Activated CD4-positive, alpha-beta T cell treated with anti-CD3 and anti-CD28 coated beads, Interleukin-2, amount 10 ng/mL, durations not matched to agents 24 days and 14 days (primary cell): ENCODE measurements at places on chromosomes 2 and 18.

DNA sequence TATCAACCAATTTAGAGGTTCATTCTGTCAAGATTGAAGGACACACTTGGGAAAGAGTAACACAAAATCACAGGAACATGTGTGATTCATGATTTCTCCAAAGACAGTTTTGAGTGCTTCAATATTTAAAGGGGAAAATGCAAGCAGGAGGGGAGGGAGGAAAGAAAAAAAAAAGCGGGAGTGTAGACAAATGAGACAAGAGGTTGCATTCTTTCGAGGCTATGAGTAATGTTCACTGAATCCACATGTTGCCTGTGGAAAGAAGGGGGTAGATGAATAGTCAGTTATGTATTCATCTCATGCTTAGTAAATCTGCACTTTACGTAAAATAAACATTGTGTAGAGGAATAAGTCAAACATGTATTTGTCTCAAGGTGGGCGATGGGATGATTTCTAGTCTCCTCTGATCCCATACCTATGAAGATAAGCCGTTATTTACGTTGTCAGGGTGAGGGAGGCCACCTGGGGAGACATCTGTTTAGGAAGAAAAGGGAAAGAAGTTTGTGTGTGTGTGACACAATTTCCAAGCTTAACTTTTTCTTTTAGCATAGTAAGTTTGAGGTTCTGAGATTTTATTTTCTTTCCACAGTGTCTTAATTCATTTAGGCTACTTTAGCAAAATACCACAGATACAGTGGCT lies 211.0 kb upstream of the ZC3H15 start:
- DNase-seq, result no peak

DNA sequence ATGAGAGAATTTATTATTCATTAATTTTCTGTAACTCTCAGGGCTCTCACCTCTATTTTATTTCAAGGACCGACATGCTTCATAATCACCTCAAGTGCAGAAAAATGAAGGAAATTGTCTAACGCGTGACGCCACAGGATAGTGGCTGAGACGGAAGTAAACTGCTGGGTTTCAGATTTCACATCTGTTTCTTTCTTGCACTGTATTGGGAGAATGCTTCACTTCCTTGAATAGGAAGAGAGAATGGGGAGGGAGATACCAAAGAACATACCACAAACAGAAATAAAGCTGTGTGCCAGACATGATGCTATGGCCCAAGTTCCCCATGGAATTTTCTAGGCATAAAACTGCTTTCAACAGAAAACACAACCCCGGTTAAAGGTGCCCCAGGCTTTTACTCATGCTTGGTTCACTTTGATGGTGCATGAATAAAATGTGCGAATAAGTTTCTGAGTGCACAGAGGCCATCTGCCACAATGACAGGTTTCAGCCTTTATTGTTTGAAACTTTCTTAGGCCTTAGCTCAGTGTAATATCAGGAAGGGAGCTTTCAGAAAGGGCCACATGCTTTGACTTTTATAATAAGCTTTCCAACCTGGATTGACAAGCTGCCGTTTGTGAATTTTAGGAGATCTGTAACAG lies 1116.4 kb downstream of the SOCS6 start:
- DNase-seq, result no peak

DNA sequence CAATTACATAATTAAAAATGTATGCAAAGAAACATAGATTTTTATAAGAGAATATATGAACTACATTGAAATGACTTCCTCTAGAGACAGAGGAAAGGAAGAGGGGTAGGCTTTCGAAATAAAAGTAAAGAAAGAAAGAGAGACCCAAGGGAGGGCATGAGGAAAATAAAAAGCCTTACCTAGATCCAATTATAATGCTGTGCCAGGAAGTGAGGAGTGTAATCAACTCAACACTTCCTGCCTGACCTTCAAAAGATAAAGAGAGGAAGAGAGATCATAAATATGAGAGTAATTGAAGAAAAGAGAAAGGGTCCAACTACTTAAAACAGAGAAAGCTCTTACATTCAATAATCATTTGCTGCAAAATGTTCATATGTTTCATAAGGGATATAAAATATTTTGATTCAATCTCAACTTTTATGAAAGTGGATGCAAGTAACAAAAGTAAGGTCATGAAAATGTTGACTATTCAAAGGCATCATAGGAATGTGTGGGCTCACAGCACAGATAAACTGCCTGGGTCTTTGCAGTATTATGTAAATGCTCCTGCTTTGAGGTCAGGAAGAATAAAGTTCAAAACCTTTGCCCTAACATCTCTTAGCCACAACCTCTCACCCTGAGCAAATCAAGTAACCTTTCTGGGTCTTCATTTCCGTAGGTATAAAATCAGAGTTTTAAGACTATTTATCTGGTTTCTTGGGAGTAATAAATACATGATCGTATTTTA lies 1237.7 kb downstream of the LRP1B start:
- no peak for DNase-seq

- no peak for DNase-seq
Observed at GRCh38 chr2:177588671-177589070, 196.1 kb downstream of the AGPS start.

DNA sequence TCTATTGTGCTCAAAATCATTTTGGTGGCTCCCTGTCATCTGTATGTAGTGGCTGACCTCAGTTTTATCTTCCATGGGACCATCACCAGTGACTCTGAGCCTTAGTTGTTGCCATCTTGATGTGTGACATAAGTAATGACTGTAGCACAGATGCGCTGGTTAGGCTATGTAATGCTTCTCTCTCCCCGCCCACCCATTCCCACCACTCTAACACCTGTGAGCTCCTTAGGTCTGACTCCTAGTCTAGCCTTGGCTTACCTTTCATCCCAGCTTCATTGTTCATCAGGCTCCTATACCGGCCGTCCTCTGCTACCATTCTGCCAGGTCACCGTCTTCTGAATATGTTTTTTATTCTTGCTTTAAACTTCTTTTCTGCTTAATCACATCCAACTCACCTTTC lies 17.2 kb downstream of the MYO1B start:
- no peak for DNase-seq

GRCh38 chr2:9975805-9976447 lies 24.4 kb downstream of the GRHL1 start:
- no peak for DNase-seq

- DNase-seq, result no peak
Observed at GRCh38 chr2:188659656-188660406, 314.3 kb upstream of the COL3A1 start.

GRCh38 chr2:147030966-147031720 lies 813.7 kb upstream of the ACVR2A start:
- no peak for DNase-seq

DNA sequence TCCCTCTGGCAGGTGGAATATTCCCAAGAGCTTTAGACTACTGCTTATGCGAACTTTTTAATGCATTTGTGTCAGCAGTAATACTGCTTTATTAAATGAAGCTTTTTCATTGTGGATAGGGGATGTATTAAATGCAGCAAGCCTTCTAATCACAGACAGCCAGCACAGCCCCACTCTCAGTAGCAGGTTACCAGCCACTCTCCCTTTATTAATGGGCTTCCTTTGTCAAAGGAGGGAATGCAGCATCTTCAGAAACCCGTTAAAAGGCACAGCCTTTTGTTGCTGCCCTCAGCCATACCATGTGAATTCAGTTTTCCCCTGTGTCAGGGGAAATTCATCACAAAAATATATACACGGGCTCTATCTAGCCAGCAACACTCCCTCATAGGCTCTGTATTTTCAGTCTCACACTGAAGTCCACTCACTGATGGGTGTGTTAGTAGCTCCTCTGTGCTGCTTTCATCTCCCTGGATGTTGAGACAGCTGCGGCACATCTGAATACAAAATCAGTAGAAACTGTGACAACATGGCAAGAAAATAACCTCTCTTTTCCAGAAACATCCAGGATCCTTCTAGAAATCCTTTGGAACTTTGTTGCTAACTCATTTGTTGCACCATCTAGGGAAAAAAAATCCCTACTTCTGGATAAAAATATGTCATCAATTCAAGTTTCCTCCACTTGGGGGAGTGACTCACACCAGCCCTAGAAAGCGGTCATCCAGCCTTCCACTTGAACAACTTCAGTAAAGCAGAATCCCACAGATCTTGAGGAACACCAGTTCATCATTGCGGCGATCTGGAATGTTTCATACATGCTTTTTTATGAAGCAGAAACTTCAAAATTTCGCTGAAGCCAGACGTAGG lies 48.4 kb downstream of the LRRTM1 start:
- DNase-seq, result no peak

DNA sequence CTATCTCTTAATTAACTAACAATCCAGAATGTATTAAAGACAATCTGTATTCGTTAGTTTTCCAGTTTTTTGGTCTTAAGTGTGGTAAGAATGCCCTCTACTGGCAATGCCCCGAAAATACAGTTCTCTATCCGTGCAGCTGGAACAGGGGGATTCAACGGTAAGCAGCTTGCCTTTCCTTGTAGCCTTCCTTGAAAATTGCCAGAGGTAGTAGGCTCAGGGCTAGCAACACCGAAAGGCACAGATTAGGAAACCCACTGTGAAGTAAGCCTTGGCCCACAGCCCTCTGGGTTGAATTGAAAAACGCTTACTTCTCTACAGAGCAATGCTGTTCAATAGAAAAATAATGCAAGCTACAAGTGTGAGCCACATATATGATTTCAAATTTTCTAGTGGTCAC lies 17.1 kb upstream of the VPS4B start:
- DNase-seq, result peak; percentile 85

- no peak for DNase-seq
Observed at GRCh38 chr2:72276876-72277275, 129.2 kb upstream of the CYP26B1 start.

DNA sequence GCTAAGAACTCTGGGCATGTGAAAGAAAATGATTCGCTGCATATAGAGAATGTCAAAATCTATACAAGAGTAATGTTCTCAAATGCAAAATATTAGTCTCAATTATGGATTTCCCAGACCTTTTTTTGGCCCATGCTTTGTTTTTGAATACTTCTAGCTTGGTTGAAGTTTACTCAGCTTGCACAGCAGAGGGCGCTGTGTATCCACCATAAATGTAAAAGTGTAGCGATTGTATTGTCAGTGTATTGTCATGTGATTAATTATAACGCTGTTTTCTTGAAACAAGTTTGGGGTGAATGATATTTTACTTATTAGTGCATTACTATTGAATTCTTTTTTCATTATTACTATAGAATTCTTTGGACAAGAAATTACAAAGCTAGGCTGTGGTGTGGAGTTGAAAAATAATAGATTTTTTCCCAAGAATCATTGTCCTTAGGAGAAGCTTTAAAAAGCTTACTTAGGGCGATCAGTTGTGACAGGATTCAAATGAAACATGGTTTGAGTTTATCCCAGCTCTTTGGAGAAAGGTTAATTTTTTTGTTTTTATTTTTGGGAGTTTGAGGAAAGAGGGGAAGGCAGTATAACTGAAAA lies 98.3 kb downstream of the PIK3C3 start:
- peak; percentile 87 for DNase-seq

- no peak for DNase-seq
Observed at GRCh38 chr18:44857744-44858491, 177.2 kb downstream of the SETBP1 start.

GRCh38 chr2:113894156-113894743 lies 4.4 kb downstream of the ACTR3 start:
- DNase-seq, result peak; percentile 54

- no peak for DNase-seq
Observed at GRCh38 chr18:73487966-73488365, 620.2 kb upstream of the NETO1 start.

DNA sequence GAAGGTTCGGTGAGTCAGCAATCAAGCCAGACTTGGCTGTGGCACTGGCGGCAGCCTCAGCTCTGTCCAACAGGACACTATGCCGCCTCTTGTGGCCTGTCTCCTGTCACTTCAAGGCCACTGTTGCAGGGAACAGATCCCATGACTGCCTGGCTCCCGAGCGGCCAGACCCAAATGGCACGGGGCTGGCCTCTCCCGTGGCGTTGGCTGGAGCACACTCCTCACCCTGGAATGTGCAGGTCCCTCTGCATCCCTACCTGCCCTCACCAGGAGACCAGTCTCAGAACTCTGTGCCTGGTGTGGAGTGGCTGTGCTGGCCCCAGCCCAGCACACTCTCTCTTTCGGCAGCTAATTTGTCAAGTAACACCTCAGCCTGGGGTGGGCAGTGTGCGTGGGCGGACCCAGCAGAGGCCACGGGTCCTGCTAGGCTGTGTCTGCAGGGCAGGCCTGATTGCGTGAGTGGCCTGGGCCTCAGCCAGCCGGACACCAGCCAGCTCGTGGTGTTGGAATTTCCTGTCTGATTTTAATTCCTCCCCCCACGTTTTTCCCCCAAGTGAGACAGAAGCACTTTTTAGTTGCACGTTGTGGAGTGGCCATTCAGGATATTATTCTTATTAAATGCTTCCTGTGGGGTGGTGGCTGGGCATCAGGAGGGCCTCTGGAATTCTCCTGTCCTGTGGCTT lies 179.3 kb downstream of the GLI2 start:
- no peak for DNase-seq

GRCh38 chr2:241966647-241967466 lies 97.3 kb downstream of the RTP5 start:
- no peak for DNase-seq

DNA sequence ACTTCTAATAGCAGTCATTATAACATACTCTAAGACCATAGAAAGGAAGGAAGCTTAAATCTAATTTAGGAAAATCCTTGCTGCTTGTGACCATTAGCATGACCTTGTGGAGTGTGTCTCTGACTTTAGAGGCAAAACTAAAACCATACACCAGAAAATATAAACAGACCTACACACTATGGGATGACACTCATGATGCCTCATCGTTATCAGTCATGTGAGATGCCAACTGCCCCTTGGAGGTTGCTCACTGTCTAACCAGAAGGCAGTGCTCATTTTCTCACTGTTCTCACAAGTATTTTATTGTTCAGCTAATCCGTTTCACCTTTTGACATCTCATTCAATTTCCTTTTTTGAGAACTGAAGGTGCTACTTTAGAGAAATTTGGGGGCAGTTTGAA lies 376.9 kb downstream of the RND3 start:
- no peak for DNase-seq

GRCh38 chr2:111025288-111025687 lies 95.4 kb upstream of the BCL2L11 start:
- DNase-seq, result no peak

GRCh38 chr2:85257359-85257969 lies 70.3 kb downstream of the TGOLN2 start:
- DNase-seq, result no peak

- DNase-seq, result no peak
Observed at GRCh38 chr2:127840893-127841292, 17.1 kb downstream of the POLR2D start.
